ENCODE measurements at places on chromosomes 12 and 14.
A peak's percentile ranks its signal among the peaks of the same experiment; 100 is the strongest.

GRCh38 chr12:62347922-62348650, 87.9 kb downstream of the USP15 start:
- no peak for DNase-seq

DNA sequence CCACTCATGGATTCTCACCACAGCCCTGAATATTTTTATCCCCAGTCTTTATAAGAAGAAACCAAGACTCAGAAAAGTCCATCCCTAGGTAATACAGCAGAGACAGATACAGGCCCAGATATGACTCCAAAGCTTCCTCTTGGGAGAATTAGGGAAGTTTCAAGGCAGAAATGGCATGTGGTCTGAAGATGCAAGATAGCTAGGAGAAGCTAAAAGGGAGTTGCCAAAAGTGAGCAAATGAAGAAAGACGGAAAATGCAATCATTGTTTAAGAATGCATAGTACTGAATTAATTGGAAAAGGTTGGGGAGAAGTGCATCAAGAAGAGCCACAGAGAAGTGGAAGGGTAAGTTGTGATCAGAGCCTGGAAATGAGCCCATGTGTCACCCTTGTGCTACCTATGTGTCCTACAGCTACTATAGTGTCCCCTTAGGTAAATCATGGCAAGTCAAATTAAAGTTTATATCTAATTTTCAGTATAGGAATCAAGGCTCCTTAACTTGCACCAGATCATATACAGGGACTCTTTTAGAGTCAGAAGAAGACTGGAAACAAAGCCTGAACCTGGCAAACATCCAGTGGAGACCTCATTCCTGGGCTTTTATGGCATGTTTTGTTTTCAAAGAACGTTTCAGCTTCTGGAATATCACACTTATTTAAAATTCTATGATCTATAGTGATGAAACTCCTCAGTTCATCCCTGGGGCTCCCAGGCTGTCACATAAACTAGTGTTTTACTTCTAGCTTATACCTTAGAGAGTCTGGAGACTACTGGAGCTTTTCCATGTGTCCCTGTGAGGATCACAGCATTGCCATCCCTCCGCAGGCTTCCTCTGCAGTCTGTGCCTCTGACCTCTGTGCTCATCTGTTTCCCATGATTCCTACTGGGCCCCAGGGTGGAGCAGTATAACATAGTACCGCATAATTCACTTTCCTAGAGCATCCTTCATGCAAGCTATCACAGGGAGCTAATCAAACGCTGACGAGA, 189.0 kb upstream of the CDKN3 start:
- DNase-seq = no peak

GRCh38 chr14:24693983-24694382, 60.0 kb upstream of the GZMB start:
- DNase-seq = no peak

- no peak for DNase-seq
Measured at GRCh38 chr14:59739794-59740193, 130.8 kb downstream of the RTN1 start.

- no peak for DNase-seq
Measured at GRCh38 chr12:108449478-108449877, 65.6 kb upstream of the FICD start.

GRCh38 chr12:69023840-69024239, 90.9 kb upstream of the CPM start:
- DNase-seq = no peak

DNA sequence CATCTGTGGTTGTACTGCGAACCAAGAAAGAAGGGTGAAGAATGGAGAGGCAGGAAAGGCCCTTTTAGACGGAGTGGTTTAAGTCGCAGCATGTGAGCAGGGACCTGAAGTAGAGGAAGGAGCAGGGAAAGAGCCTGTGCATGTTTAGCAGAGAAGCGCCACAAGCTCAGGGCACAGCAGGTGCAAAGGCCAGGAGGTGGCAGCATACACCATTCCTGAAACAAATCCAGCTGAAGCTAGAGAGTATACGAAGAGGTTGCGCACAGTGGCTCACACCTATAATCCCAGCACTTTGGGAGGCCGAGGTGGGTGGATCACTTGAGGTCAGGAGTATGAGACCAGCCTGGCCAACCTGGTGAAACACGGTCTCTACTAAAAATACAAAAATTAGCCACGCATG, 49.9 kb downstream of the HELB start:
- DNase-seq = no peak

GRCh38 chr12:12786706-12787601, 1.5 kb downstream of the APOLD1 start:
- DNase-seq = peak; percentile 75

DNA sequence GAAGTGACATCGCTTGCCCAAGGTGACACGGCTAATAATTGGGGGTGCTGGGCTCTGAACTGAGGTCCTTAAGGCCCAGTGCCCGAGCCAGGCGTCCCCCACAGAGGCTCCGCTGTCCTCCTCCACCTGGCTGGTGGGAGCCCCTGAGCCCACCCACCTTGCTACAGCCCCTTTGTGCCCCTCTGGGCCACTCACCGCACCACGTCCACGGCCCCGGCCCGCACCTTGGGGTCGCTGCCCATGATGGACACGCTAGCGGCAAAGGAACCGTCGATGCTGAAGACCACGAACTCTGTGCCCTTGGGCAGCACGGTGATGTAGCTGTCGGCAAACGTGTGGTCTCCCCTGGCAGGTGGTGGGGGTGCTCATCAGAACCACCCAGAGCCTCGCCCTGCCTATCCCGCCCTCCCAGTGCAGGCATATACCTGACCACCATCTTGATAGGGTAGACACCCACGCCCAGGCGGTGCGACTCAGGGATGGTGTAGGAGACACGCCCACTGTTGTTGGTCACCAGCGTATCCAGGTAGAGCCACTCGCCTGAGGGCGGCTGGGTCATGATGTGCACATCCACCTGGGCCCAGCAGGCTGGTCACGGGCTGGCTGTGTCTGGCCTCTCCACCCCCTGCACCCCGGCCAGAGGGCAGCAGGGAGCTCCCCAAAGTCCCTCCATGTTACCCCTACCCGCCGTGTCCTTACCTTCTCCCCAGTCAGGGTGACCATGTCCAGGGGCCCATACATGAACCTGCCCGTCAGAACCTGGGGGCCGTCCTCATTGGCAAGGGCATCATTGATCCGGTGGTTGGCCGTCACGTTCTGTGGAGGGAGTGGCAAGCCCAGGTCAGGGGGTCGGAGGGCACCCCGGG, 6.8 kb downstream of the ARL6IP4 start:
- no peak for DNase-seq

DNA sequence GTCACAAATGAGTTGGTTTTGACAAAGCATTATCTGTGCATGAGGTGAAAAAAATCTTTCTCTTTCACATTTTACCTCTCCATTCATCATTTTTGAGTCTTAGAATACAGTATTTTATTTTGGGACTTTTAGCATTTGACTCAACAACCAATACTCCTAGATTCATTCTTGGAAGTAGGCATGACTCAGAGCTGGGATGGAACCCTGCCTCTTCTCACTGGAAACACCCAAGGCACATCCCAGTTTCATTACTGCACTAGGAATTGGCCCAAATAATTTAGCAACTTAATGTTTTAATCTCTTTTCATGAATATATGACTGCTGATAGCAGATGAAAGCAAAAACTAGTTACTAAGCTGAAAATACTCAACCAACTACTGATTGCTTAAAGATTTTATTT, 3.3 kb upstream of the PDZRN4 start:
- no peak for DNase-seq

DNA sequence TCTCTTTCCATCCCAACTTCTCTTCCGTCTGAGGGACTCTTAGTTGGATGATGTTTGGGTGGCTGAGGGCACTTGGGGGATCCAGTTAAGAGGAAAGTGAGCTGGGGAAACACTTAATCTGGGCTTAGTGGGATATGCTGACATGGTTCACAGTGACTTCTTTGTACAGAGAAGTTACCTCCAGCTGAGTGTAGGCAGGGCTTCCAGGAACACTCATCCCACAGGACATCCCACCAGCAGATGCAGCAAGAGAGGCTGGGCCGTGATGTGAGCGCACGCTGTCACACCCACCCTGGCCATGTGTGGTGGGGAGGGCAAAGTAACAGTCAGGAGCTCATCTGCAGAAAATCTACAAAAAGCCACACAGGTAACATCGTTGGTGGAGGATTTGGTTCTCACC, 832 bp upstream of the CACNA2D4 start:
- no peak for DNase-seq

- no peak for DNase-seq
Measured at GRCh38 chr12:73180734-73181133, 908.6 kb downstream of the TRHDE start.

DNA sequence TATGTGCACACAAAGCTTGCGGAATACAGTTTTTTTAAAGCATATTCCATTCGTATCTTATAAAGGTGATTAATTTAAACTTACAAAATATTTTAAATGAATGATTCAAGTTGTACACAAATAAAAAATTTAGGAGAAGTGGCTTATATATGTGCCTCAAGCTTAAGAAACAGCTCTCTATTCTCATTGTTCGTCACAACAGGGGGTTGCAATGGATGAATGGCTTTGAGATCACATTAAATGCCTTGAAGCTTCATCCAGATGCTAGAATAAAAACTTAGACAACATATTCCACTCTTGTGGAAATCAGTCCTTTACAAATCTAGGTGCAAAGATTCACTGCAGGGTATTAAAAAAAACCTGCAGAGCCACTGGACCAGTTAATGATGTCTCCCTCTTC, 303.9 kb upstream of the LRFN5 start:
- no peak for DNase-seq

GRCh38 chr12:54142114-54142475, 46.7 kb downstream of the SMUG1 start:
- no peak for DNase-seq

- no peak for DNase-seq
Measured at GRCh38 chr12:75690296-75690955, 179.0 kb upstream of the KRR1 start.

- no peak for DNase-seq
Measured at GRCh38 chr14:74218462-74218861, 20.8 kb upstream of the VSX2 start.

- no peak for DNase-seq
Measured at GRCh38 chr12:126668538-126668937, 1598.4 kb upstream of the TMEM132C start.

GRCh38 chr12:128586451-128587029, 237.2 kb downstream of the SLC15A4 start:
- DNase-seq = no peak

DNA sequence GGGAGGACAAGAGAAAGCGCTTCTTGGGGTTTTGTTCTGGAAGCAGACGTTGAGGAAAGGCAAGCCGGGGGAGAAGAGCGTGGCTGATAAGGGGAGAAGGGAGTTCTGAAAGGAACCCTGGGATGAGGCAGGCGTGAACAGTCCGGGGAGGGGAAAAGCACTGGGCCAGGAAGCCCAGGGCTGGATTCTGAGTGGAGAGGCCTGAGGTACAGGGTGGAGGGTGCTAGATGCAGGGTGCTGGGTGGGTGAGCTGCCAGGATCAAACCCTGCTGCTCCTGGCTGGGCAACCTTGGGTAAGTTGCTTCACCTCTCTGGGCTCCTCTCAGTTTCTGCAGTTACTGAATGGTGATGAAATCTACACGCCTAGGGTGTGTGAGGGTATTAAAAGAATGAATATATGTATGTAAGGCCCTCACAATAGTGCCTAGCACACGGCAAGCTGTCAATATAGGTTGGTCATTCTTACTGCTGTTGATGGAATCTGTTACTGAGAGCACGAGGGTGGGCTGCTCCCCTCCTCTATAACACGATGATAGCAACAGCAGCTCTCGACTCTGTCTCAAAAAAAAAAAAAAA, 138.5 kb downstream of the RBM19 start:
- no peak for DNase-seq

DNA sequence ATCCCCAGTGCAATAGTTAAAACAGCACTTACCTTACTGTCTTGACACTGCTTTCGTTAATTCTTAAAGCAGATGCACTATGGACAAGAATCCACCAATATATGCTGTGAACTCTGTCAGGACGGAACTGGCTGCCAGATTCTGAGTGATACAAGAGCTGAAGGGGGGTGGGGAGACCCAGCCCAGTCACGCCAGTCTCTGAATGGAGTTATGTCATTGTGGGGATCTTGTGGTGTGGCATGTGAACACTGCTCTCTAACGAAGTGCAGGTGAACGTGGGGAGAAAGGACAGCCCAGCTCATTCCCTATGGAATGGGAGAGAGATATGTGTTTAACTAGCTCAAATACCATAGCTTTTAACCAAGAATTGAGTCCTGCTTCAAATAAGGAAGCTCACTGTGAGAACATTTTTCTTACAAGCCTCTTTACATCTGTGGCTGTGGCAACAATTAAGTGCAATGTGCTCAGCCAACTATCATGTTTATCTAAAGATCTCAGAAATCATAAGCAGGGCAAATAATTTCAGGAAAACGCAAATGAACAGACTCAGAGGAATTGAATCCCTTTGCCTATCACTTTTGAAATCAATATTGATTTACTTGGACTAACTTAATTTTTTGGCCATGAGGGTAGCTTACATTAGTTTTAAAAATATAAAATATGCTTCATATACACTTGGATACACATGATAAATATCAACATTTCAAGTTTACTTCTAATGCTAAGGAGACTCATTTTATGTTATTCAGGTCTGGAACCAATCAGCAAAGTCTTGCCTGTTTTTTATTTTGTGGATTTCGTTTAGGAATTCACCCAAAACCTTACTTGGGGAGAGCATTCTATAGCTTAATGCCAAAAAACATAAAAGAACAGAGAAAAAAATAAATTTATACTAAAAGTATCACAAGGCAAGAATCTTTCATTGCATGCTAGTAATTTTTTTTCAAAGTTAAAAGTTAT, at the start of gene LUM:
TSS of gene LUM (minus strand) at position 129 of the 960 bp plus-strand sequence. CDS start 2,515 bp downstream, outside the sequence.
- no peak for DNase-seq

- no peak for DNase-seq
Measured at GRCh38 chr12:6074427-6074826, 50.0 kb downstream of the VWF start.

GRCh38 chr14:89370381-89370780, 46.7 kb downstream of the FOXN3 start:
- no peak for DNase-seq
